ENCODE measurements at places on chromosomes 2 and 18.

DNA sequence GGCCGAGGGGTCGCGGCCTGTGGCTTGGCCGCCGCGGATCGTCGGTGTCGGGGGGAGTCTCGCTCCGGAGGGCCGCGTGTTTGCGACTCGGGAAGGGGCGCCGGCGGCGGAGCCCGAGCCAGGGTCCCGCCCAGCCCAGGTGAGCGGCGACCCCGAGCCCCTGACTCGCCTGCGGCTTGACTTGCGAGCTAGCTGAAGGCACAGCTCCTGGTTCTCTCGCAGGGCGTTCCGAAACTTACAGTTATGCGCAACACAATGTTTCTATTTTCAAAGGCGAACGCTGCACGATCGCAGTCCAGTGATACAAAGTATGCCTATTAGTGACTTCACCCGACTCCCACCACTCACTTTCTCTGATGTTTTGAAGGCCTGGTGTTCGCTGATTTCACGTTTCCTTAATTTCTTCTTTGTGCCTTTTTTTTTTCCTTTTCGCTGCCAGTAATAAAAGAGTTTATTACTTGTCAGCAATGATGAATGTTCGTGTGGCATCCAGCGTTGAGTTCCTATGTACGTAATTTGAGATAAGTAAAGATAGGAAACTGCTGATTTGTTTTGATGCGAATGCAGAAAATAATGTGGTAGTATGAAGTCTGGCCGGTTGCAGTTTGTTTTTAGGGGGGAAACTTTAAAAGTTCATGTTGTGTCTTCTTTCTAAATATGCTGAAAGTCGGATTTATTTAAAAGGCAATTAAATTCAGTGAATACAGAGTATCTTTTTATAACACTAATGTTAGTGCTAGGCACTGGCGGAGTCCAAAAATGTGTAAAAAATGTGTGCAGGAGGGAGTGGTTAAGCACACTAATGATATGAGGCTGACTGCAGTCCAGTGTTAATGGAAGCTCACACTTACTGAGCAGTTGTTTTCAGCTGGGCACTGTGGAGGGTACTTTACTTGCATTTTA is 706 bp downstream of the UBXN2A start:
- DNase-seq, result peak; percentile 57

- DNase-seq, result no peak
Observed at GRCh38 chr2:164882276-164882675, 40.7 kb upstream of the COBLL1 start.

DNA sequence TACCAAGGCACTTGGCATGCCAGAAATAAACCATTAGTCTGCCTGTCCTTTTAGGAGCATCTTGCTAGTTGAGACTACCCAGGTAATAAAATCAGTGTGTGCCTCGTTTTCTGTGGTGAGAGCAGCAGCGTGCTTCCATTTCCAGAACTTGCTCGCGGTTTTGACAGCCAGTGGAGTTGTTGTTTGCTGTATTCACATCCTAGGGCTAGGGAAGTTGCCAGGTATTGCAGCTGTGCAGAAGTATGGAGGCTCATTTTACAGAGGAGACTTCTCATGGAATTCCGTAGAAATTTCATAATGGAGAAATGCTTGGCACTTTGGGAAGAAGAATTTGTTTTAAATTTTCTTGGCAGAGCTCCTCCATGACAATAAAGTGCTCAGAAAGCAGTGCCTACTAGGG is 1355.1 kb upstream of the ZEB2 start:
- DNase-seq, result no peak

DNA sequence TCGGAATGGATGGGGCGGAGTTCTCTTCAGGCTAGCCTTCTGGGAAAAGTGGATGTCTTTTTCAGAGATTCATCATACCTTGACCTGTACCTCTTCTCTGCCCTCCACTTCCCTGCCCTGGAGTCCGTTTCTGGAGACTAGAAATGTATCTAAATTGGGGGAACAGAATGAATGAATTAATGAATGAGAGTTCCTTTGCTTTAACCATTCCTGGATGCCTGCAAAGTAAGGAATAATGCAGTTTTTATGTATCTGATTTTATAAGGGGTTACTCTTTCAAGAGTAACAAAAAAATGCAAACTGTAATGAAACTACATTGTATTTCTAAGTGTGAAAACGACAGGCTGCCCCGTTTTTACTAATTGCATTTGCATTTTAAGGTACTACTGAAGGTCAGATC is 2.0 kb downstream of the SOWAHC start:
- DNase-seq, result no peak

DNA sequence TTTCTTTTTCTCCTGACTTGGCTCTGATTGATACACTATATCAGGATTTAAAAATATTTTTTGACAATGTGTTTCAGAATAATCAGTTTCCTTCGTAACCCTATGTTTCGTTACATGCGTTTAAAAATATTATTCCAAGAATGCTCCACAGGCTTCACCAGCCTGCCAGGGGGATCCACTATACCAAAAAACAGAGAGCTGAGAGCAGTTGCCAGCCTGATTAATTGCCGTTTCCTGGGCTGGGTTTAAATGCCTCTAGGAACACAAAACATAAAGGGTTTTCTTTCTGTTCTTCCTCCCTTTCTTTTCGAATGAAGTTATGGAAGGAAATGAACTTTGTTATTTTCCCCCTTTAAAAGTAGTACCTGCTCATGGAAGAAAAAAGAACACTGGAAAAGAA is 47.9 kb downstream of the LRRFIP1 start:
- DNase-seq, result no peak

GRCh38 chr18:68467957-68468356 is 247.0 kb downstream of the TMX3 start:
- DNase-seq, result no peak

- DNase-seq, result no peak
Observed at GRCh38 chr2:6973895-6974545, 56.8 kb downstream of the RNF144A start.

GRCh38 chr2:223465793-223466192 is 136.4 kb downstream of the SCG2 start:
- no peak for DNase-seq

DNA sequence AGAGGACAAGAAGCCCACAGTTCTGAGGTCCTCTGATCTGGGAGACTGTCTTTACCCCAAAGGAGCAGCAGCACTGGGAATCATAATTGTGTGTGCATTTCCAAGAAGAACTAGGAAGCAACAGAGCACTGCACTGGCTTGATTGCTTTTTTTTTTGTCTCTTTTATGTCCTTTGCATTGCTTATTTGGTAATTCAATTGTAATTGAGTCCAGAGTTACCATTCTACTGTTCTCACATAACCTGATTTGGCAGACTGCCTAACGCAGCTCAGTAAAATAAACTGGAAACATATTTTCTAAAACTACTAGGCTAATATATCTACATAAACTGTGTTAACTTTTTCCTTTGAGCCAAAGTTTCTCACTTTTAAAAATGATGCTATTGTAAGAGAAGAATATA is 190.3 kb upstream of the SLC8A1 start:
- DNase-seq, result no peak

GRCh38 chr2:85501248-85501647 is 37.7 kb upstream of the MAT2A start:
- no peak for DNase-seq

- DNase-seq, result no peak
Observed at GRCh38 chr2:157223624-157224205, 33.8 kb upstream of the GALNT5 start.

GRCh38 chr2:3476321-3476984 is 42.9 kb downstream of the ADI1 start:
- no peak for DNase-seq

GRCh38 chr2:213087040-213087439 is 64.4 kb downstream of the IKZF2 start:
- no peak for DNase-seq

GRCh38 chr2:88236666-88237065 is 66.5 kb downstream of the THNSL2 start:
- DNase-seq, result no peak

DNA sequence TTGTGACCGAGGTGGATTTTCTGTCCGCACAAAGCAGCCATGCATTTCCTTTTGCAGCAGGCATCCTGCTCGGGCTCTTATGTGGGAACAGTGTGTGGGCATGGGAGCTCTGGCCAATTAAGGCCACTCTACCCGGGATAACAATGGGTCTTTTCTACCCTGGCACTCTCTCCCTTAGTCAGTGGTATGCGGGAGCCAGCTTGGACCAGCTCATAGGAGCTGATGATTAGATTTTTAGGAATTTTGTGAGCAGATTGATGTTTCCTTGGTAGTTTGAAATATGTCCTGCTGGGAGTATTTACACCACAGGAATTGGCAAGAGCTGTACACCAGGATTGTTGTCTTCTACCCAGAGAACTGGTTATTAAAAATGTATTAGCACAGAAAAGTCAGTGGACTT is 89.3 kb downstream of the SPP2 start:
- no peak for DNase-seq

DNA sequence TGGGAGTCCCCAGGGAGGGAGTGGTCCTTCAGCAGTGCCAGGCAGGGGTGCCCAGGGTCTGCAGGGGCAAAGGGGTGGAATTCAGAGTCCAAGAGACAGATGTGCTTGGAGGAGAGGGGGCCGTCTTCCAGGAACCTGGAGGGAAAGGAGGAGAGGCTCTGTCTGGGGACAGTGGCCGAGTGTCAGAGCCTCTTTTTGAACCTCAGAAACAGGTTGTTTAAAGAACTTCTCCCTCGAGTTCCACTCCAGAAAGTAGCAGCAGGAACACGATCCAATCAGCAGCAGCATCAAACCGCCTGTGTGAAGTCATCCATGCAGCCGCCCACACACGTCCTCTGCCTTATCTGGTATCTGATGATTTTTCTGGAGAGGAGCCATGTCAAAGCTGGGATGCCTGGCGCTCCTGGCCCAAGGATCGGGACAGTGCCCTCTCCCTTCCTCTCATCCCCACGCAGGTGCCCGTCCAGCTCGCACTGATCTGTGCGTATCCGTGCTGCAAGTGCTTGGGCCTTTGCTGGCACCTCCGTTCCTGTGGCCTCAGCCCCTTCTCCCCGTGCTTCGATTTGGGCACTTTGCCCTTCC is 205.1 kb downstream of the NDUFA10 start:
- DNase-seq, result no peak

DNA sequence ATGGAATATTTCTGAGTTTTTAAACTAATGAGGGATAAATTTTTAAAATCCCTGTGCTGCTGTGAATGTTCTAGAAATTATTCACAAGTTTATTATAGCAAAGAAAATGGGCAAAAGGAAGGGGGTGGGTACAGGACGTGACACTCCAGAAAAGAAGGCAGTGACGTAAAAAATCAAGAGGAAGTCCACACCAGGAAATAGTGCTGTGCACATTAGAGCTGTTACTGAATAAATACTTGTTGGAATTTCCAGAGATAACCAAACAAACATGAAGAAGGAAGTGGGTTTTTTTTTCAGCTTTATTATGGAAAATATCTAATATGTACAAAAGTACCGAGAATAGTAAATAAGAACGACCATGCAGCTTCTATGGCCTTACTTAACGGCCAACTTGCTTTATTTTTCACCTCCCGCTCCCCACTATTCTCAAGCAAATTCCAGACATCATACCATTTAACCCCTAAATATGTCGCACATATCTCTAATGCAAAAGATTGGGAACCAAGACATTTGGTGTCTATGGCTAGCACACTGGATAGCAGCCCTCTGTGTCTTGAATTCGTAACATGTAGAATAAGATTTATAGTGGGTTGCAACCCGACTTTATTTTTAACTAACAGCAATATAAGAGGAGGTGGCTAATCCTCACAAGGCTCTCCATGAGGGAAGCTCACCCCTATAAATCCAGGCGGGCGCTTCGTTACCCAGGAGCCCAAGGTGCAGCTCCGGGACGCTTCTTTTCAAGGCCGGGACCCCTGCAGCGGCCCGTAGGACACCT is 580 bp upstream of the NDUFV2 start:
- peak; percentile 55 for DNase-seq

- DNase-seq, result no peak
Observed at GRCh38 chr18:47735041-47735702, 195.3 kb downstream of the SMAD2 start.

DNA sequence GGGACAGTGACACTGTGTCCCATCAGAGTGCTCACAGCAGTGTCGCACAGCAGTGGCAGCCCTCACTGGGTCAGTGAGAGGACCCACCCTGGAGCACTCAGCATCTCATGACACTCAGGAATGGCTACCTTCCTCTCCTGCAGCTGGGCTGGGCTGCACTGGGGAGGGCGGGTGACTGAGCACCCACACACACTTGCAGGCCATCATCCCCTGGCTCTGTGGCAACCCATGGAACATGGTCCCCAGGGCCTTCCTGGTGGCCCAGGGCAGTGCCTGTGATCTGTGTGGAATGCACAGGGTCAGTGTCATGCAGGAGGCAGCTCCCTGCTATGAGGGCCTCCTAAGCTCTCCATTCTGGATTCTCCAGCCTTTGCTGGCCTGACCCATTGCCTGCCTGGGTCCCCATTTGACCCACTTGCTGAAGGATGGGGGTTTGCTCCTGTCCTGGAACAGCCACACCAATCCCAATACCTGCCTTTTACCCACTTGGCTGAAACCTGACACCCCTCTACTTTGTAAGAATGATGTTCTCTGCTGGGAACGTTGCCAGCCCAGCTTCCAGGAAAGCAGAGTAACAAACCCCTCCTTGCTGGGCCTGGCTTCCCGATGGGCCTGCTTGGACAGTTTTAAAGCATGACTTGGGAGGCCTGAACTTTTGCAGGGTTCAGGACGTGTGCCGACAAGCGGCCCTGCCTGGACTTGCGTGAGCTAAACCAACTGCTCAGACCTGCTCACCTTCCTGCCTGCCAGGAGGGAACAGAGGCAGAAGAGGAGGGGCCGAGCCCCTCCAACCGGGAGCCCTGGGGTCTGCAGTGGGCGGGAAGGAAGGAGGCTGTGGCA is 13.7 kb downstream of the HS6ST1 start:
- DNase-seq, result peak; percentile 38

- DNase-seq, result no peak
Observed at GRCh38 chr18:33928231-33928630, 296.5 kb downstream of the NOL4 start.

- DNase-seq, result no peak
Observed at GRCh38 chr2:55779459-55780421, 86.1 kb upstream of the PNPT1 start.

- no peak for DNase-seq
Observed at GRCh38 chr18:148841-149240, 9.5 kb upstream of the USP14 start.

- DNase-seq, result no peak
Observed at GRCh38 chr2:177403838-177404237, 11.3 kb downstream of the AGPS start.
